ENCODE measurements at places on chromosomes 6 and 20.

- DNase-seq, result no peak
Observed at GRCh38 chr6:18055098-18055497, 67.4 kb downstream of the NHLRC1 start.

DNA sequence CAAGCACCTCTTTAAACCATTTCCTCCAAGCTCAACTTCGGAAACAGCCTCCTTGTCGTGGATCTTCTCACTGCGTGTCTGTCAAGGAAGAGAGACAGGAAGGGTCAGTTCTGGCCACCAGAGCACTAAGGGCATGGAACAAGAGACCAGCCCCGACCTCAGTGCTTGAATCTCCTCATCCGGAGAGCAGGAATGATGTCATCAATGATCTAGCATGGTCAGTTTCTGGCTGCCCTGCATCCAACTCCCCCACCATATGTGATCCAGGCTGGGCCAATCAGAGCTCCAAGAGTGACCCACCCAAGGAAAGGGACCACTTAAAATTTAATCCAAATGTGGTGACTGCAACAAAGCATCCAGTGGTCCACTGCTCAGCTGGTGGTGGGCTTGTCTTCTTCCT is 23.3 kb upstream of the DSN1 start:
- no peak for DNase-seq

- peak; percentile 66 for DNase-seq
Observed at GRCh38 chr6:20126789-20127653, 85.2 kb downstream of the MBOAT1 start.

- DNase-seq, result no peak
Observed at GRCh38 chr20:37111926-37112455, 16.2 kb upstream of the RBL1 start.

DNA sequence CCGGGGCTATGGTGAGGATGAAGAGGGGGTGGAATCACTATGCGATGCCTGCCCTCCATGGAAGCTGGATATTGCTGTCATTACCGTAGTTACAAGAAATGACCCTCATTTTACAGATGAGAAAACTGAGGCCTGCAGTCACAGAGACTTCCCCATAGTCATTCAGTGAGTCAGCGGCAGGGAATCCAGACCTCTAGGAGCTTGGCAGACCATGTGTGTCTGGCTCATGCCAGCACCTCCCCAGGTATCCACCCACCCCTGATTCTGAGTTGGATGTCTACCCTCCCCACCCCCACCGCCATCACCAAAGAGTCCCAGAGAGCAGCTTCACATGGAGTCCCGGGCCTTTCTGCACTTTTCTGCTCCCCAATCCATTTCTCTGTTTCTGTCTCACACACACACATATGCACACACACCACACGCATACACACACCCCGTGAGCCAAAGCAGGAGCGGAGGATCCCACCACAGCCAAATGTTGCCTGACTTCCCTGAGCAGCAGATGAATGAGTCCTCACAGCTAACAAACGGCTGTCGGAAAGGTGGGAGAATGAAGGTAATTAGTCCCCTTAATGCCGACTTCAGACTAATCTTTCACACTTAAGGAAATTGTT is 24.8 kb downstream of the CDH22 start:
- DNase-seq, result no peak

DNA sequence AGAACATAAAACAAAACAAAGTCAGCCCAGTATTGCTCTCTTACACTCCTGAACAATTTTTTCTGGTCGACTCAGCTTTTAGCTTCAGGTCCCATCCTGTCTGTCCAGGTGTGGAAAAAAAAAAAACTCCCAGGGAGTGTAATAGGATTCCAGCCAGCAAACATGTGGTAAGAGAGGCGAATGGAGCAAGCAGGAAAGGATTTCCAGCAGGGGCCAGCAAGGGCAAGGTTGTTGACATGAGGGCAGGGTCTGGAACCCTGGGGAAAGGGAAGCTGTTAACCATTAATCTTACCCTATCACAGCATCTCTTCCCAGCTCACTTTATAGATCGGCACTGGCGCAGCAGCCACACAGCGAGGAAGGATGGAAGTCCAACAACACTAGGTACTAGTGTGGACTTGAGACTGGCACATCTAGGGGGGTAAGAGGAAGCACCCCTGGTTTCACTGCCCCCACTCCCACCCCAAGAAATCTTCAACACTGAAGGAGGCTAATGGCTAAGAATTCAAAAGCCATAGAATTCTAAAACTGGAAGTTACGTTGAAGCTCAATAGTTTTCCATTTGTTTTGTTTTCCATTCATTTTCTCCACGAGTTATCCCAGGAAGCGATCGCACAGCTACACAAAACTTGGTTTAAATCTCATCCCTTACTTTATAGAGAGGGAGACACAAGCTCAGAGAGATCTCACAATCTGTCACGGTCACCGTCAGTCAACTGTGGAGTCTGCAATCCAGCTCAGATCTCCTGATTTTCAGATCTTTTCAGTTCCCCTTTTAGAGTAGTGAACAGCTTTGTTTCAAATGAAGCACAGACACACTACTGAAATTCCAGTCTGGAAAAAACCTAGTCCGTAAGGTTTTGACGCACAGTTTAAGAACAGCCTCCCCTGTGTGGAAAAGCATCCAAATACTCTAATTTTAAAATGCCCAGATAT is 53.3 kb downstream of the SLC22A23 start:
- no peak for DNase-seq

GRCh38 chr20:44858606-44859360 is 26.7 kb upstream of the YWHAB start:
- DNase-seq, result no peak

DNA sequence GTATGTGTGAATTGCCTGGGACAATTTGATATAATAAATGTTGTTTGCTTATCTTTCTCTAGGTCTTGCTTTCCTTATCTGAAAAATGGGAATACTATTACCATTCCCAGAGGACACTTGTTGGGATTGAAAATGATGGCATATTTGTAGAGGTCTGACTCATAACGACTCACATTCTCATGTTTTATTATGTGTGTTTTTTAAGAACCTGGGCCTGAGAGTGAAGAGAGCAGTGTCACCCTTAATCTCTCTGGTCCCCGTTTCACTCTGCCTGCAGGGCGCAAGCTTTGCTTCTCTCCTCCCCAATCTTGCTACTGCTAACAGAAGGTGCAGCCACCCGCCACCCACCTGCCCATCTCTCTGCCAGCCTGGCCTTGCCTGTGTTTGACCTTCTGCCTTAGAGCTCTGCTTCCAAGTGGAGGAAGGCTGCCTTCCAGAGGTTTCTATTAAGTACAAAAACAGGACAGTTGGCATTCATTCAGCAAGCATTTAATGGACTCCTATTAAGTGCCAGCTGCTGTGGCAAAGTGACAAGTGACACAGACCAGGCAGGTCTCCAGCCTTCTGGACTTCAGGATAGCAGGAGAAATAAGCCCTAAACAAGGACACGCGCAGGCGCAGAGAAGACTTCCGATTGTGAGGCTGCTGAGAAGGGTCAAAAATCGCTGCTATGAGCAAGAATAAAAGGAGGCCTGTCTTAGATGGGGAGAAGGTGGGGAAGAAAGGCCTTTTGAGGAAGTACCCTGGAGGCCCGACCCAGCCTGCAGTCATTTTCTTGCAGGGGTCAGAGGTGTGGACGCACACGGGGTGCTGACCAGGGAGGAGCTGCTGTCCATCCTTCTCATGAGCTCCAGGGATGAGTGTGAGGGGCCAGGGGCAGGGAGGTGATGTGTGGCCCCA is 112.5 kb downstream of the JPH2 start:
- DNase-seq, result no peak

- DNase-seq, result no peak
Observed at GRCh38 chr6:45533386-45533785, 155.7 kb upstream of the SUPT3H start.

GRCh38 chr6:141492521-141493284 is 640.0 kb upstream of the GJE1 start:
- no peak for DNase-seq

- DNase-seq, result no peak
Observed at GRCh38 chr6:136987526-136987925, 57.2 kb downstream of the IL20RA start.

GRCh38 chr6:143457563-143458359 is 7.2 kb downstream of the PEX3 start:
- no peak for DNase-seq

GRCh38 chr6:84691978-84692623 is 72.3 kb downstream of the TBX18 start:
- no peak for DNase-seq

- no peak for DNase-seq
Observed at GRCh38 chr6:33252759-33253158, 18.9 kb downstream of the VPS52 start.

DNA sequence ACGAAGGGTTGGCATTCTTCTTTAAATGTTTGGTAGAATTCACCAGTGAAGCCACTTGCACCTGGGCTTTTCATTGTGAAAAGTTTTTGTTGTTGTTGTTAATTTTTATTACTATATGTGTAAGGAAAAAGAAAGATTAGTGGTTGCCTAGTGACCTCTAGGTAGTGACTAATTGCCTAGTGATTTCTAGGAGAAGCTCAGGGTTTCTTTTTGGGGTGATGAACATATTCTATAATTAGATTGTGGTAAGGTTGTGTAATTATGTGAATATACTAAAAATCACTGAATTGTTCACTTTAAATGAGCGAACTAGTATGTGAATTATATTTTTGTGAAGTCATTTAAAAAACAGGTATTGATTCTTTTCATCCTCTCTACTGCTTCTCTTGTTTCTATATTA is 123.8 kb upstream of the TMEM170B start:
- DNase-seq, result no peak

DNA sequence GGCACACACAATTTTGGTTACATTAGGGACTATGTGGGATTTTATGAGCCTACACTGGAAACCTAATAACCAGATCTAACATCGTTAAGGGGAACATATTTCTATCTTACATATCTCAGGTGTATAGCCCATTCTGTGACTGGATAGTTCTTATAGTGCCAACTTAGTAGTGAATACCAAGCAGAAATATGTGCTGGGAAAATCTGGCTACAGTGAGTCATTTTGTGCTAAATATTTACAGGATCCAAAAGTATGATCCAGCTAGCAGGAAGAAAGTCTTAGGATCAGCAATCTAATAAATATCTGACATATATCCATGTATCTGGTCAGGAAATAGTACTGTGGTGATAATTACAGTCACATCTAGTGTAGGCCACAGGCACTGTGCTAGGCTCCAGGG is 94.6 kb upstream of the INSM1 start:
- no peak for DNase-seq
